Neuronal stem cell (in vitro differentiated cells): ENCODE measurements at places on chromosomes 16 and 17.

DNA sequence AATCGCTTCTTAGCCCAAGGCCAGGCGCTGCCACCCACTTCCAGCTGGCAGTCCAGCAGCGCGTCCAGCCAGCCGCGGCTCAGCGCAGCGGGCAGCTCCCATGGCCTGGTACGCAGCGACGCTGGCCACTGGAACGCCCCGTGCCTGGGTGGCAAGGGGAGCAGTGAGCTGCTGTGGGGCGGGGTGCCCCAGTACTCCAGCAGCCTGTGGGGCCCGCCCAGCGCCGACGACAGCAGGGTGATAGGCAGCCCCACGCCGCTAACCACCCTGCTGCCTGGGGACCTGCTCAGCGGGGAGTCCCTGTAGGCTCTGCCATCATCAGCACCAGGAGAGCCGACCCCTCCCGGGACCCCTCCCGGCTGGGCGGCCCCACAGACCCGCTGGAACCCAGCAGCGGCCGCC, 24.0 kb downstream of the TMC6 start:
- no peak for DNase-seq

GRCh38 chr17:67733449-67733848, 15.7 kb downstream of the NOL11 start:
- DNase-seq = no peak

DNA sequence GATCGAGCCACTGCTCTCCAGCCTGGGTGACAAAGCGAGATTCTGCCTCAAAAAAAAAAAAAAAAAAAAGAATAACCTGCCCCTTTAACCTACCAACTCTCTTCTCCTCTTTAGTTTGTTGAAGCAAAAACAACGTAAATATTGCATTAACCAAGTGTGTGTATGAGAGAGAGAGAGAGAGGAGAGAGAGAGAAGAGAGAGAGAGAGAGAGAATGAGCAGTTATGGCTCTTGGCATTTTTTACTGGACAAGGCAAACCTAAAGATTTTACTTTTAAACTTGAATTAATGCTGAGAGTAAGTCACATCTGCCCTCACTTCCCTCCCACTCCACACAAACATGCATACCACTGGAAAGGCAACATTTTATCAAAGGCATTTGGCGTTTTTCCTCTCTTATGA, 3.0 kb upstream of the SLFN5 start:
- no peak for DNase-seq

DNA sequence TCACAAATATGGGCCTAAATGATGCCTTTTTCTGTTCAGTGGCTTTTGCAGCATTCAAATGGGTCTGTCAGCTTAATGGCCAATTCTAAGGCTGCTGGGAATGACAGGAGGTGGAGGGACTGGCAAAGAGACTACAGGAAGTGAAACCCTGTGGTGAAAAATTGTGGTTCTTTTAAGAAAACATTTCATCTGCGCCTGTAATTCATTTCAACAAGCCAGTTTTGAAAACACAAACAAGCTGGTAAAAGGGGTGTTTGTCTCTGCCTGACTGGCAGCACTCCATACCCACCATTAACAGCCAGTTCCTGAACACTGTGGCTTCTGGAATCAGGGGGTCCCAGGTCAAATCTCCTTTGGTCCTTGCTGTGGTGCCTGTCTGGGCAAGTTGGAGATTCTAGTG, 3.6 kb upstream of the KDM8 start:
- DNase-seq = no peak

GRCh38 chr16:52308051-52308450, 238.9 kb downstream of the TOX3 start:
- no peak for DNase-seq

DNA sequence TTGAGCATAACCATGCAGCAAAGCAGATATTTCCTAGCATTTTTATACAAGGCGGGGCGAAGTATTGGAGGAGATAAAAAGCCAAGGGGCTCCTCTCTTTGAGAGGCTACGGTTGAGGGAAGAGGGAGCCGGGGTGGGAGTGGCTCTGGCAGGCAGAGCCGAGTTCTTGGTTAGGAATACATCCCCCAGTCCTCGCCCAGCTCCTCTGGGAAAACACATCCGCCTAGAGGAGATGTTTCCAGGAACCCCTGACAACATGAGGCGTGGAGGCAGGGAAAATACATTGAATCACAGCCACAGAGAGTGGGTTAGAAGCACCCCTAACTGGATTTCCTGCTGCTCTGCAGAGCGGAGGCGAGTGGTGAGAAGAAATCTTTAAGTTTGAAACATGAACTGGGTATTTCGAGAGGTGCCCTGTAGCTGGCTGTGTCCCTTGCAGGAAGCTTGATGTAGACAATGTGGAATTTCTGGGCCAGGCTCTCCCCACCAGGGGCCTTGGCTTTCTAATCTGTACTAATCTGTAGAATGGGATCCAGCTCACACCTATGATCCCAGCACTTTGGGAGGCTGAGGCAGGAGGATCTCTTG, 27.3 kb downstream of the TTYH2 start:
- DNase-seq = no peak
